ENCODE measurements at places on chromosomes 2 and 18.

DNA sequence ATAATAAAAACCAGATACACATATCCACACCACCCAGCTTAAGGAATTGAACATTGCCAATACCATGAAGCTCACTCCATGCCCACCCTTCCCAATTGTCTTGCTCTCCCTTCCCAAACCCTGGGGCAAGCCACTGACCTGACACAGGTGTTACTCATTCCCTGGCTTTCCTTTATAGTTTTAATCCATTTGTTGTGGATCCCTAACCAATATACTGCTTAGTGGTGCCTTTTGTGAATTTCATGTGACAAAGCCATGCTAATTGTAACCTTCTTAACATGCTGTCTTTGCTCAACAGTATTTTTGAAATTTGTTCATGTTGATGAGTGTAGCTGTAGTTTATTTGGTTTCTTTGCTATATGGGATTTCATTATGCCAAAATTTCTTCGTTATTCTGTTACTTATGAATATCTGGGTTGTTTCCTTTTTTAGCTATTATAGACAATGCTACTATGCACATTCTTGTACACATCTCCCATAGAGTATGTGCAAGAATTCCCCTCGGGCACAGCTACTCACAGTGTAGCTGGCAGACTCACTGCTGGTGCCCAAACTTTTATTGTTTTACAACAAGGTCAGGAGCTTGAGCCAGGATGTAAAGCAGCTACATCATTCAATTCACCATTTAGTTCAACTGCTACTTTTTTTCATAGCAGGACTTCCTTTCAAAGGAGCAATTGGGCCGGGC is 90.8 kb upstream of the ATL2 start:
- no peak for DNase-seq

DNA sequence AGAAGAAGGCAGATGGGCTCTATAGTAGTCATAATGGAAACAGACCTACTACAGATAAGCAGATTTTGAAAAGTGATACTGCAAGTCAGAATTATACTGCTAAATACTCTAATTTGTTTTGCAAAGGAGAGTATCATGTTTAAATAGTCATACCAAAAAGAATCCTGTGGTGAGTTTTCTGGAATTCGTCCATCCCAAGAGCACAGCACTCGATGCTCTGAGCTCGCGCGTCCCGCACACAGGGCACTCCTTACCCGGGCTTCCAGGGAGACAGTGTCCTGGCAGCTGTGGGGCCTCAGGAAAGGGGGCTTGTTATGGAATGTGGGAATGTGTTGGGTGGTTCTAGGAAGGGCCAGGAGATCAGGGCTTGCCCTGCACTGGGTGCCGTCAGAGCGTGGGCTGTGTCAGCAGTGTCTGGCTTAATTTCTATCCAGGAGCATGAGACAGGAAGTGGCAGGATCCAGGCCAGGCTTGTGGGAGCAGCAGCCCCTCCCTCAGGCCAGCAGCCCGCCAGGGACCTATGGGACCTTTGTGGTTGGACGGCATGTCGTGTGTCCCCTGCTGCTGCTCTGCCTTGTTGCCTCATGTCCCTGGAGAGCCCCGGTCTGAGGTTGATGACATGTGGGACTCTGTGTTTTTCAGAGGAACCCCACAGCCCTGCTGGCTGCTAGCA is 193.2 kb upstream of the TPO start:
- no peak for DNase-seq

- DNase-seq: no peak
Observed at GRCh38 chr2:60045456-60045855, 508.0 kb downstream of the BCL11A start.

DNA sequence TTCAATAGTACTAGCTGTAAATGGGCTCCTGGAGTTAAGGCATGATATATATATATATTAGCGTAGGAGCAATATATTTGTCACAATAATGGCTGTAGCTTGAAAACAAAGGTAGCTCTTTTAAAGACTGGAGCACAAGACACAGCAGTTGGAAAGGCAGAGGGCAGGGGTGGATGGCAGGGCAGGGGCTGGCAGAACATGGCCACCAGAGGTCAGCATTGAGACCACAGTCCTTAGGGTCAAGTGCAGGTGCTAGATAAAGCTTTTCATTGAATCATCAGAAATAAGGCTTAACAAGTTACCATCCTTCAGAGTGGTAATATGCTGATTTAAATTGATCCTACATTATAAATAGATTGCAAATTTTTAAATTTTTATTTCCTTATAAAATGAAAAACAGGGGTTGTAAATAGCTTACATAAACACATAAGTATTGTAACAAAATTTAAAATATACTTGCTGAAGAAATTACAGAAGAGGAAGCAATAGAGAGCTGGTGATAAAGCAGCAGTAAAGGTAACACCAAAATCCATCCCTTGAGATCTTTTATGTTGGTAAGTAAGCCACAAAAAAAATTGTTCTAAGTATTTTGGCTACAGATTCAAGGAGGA is 161.2 kb upstream of the PIEZO2 start:
- DNase-seq: no peak

- no peak for DNase-seq
Observed at GRCh38 chr2:56587456-56587855, 403.7 kb downstream of the CCDC85A start.

- no peak for DNase-seq
Observed at GRCh38 chr2:174031226-174031625, 66.1 kb upstream of the SP3 start.

DNA sequence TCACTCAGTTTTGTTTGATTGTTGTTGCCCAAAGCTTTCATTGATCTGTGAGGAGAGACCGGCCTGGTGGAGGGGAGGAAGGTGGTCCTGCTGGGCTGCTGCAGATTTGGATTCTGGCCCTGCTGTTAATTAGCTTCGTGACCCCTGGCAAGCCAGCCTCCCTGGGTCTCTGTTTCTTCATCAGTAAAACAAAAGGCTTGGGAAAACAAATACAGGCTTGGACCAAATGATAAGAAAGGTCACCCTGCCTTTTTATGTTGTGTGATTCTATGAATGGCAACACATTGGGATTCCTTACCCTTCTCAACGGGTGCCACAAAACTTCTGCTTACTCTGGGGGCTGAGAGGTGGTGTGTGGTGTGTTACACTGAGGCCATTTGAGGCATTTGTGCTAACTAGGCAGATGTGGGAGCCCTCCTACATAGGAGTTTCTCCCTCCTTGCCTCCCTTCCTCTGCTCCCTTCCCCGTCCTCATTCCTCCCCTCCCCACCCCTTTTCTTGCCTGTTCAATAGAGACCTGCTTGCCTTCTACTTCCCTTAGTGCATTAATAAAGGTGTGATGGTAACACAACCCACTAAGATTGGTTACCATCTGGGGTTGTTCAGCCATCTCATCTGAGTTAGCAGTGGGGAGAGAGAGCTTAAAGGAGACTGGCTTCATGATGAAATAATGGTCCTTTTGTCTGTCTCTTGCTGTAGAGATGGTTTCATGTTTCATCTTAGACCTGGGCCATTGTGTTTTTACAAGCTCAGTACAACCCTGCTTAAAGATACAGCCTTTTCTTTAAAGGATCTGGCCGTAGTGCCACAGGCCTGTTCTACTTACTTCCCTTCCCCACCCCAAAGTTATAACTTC is 96.2 kb downstream of the TANC1 start:
- DNase-seq: no peak

DNA sequence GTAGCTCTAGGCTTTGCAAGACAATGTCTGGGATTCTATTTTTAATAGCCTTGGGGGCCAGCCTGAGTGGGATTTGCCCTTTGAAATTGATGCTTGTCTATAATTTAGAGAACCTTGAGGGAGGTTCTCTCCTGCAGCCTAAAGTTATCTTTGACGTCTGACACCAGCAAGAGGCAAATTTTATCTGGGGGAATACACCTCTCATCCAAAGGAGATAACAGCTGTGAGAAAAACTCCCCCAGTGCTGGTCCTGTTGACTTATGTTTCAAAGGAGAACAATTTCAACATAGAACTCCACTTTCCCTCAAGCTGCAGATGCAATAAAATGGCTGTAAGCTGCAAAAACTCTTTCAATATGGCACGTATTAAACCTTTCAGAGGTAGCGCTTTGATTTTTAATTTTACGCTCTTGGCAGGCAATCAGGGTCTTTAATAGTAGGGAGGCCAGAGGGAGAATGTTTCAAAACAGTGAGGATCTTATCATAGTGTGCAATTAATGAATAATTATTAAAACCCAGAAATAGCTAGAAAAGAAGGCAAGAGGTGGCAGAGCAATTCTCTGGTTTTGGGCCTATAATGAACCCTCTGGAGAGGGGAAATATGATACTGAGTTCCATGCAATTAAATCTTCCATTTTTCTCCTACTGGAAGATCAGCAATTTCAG is 62.4 kb downstream of the LYPD1 start:
- DNase-seq: no peak

- no peak for DNase-seq
Observed at GRCh38 chr2:239599299-239599698, 198.5 kb upstream of the HDAC4 start.

DNA sequence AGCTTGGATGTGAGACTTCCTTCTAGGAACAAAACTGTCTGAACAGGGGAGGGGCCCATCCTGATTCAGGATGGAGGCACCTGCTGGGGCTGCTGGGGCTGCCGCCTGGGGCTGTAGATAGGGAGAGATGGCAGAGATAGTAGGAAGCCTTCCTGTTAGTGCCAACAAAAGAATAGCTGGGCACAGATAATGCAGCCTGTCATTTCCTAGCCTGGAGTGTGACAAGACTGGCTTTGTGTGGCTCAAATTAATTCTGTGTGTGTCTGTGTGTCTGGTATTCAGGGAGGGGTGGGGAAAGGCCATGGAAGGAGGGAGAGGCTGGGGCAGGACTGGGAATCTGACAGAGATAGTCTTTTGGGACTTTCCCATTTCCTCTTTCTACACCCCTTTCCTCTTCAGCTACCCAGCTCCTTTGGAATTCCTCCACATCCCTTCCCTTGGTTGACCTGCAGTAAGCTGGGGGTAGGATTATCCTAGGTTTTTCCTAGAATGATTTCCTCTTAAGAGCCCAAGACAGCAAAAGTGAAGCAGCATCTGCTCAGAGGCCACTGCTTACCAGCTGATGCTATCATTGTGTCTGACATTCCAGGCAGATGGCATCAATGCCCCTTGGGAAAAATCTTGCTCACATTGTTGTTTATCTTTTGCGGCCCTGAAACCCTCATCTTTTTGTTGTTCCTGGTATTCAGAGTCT is 144.9 kb upstream of the LHCGR start:
- no peak for DNase-seq

- DNase-seq: no peak
Observed at GRCh38 chr18:57660961-57661360, 39.3 kb upstream of the NARS1 start.

GRCh38 chr2:219798430-219798829 is 171.0 kb downstream of the SLC4A3 start:
- no peak for DNase-seq

DNA sequence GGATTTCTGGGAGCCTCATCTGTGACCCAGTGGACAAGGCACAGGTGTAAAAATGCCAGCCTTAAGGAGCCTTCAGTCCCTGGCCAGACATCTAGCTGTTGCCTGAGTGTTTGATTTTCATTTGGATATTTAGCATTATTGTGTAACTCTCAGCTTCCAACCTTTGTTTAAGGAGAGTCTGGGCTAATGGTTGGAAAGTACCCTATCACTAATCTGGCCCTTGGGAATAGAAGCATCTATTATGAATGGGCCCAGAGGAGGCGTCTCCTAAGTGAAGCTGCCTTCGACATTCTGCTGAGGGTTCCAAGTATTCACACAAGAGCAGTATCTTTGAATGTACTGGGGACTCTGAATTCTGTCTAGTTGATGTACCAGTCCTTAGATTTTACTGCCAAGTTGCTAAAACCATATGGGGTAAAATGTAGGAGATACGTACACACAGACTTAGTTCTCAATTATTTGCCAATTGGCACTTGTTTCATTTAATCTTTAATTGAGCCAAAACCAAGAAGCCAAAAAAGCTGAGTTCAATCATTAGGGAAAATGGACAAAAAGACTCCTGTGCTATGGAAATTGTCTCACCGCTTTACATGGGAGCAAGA is 7.2 kb upstream of the ANKRD29 start:
- DNase-seq: no peak

DNA sequence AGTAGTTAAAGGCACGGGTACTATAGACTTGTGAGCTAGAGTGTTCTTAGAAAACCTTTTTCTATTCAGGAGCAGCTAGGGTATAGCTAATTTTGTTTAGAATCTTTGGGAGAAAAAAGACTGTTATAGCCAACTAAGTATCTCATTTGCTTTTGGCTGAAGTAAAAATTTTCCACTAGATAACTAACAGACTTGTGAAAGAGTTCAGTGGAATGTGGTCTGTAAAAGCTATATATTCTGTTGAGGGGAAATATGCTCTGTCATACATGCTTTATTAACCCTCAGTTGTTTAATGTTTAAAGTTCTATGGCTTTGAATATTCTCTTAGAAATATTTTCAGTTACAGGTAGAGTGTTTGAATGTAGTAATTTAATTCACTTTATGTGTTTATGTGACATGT is 49.7 kb downstream of the RIF1 start:
- no peak for DNase-seq

DNA sequence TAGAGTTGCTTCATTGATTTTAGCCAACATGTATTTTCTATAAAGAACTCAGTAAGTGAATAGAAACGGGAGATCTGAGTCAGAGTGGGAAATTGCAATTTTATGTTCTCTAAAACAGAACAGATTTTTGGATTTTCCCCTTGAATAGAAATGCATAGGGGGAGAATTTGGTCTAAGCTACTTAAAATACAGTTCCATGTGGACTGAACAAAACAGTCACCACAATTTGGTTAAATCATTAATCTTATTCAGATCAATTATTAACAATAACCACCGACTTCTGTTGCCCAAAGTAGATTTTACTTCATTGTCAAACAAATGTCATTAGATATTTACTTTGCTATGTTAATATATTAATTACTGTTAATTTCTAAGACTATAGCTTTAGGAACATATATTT is 107.7 kb downstream of the SCG2 start:
- no peak for DNase-seq

DNA sequence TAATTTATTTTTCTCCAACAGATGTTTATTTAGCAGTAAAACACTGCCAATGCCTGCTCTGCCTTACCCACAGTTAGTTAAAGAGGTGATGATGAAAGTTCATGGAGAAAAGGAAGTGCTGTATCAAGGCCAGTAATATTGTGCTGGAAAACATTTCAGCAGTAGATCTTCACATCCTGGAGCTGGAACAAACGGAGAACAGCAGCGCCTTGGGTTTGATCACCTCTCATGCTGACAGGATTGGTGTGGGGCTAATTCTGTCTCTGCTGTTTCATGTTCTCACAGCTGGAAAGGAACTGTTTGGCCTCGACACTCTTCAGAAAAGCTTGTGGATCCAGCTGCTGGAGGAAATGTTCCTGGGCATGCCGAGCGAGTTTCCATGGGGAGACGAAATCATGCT is 61.5 kb upstream of the RPE start:
- no peak for DNase-seq

DNA sequence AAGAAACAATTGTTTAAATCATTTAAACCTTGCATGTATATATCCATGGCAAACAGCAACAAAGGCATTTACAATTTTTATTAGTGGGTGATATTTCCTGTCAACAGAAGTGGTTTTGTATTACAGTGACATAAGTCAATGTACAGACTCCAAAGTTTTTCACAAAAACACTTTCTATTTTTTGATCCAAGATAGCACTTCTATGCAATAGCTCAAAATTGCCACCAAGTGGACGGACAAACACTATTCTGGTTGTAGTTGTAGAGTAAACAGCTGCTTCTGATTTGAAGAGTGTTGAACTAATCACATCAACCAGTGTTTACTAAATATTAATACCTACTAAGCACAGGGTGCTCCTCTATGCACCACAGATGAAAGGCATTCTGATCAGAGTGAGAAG is 421.4 kb downstream of the NCKAP5 start:
- DNase-seq: no peak

GRCh38 chr2:8303322-8303832 is 378.5 kb upstream of the ID2 start:
- DNase-seq: peak; percentile 60
